Stimulated activated CD4-positive, alpha-beta T cell treated with anti-CD3 and anti-CD28 coated beads, Interleukin-1b, Interleukin-23, amount 100 ng/mL, for 4 hours (primary cell): ENCODE measurements at places on chromosomes 1 and 21.

GRCh38 chr1:237687804-237688203 is 202.9 kb downstream of the ZP4 start:
- DNase-seq, result no peak

DNA sequence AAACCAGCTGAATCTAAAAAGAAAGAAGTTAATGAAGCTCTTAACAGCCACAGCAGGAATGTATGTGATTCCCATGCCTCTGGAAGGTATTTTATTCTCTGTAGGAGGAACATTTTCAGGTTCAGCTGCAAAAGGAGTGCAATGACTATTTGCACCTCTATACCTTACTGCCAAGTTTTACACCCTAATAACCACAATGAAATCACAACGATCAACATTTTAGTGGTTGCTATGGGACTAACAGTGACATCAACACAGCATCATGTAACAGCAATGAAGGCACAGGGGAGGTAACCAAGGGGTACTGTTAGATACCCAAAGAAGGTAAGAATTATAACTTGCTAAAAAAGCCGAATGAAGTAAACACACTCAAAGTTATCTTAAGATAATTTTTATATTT is 116.3 kb upstream of the HP1BP3 start:
- no peak for DNase-seq

GRCh38 chr1:219040291-219040690 is 133.4 kb upstream of the LYPLAL1 start:
- no peak for DNase-seq

- DNase-seq, result no peak
Measured at GRCh38 chr1:171716616-171717015, 25.2 kb downstream of the VAMP4 start.
